ENCODE measurements at places on chromosomes 2 and 18. TPM values are rescaled to one million over a fixed set of nuclear protein-coding genes. Genes with fewer than 3 reads are reported as not detected.

Gene HJURP
- 58.4 TPM for total RNA-seq

- DNase-seq: peak; percentile 7
Measured at GRCh38 chr18:79200546-79201268, 131.5 kb downstream of the ATP9B start.

DNA sequence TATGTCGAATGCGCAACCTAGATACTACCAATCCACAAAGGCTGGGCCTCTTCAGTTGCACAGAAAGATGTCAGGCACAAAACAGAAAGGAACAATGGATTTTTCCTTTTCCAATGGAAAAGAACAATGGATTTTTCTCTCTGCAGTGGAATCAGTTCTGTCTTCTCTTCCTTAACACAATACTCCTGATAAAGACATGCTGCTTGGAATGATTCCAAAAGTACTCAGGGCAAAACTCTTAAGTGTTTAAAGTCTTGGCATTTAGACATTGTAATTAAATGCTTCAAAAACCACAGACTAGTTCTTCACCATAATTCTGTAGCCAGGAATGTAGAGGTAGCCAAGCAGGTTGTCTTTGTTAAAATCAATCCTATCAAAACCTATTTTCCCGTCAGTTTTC, 46.7 kb upstream of the FLACC1 start:
- DNase-seq: peak; percentile 89

DNA sequence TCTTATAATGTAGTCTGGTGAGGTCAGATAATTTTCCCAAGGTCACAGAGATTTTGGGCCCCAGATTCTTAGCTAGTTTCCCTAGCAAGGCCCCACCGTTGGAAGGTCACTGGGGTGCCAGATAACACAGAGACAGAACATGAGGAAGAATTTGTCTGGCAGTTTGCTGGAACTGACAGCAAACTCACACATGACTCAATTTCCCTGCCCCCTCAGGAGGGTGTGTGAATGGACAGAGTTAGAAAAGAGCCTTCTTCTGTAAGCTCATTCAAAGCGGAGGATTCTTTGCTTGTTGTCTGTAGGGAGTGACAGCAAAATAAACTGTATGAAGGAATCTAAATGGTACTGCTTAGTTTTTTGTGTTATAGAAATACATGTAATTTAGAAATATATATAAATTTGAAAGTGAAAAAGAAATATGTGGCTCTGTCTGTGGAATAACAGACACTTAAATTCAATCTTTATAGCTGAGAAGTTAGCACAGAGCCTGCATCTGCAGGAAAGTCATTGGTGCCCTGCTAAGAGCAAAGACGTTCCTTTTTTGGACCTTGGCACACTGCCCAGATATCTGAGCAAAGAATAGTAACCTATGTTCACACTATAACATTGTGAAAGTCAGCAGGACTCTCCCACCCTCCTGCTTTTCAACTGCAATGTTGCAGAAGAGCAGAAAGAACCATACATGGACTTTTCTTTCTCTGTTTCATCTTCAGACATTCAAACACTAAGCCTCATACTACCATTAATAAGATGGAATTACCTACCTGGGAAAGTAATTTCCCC, 2.1 kb downstream of the MDH1 start:
- DNase-seq: no peak

- DNase-seq: no peak
Measured at GRCh38 chr2:95670686-95671085, 78.9 kb downstream of the TRIM43 start.

DNA sequence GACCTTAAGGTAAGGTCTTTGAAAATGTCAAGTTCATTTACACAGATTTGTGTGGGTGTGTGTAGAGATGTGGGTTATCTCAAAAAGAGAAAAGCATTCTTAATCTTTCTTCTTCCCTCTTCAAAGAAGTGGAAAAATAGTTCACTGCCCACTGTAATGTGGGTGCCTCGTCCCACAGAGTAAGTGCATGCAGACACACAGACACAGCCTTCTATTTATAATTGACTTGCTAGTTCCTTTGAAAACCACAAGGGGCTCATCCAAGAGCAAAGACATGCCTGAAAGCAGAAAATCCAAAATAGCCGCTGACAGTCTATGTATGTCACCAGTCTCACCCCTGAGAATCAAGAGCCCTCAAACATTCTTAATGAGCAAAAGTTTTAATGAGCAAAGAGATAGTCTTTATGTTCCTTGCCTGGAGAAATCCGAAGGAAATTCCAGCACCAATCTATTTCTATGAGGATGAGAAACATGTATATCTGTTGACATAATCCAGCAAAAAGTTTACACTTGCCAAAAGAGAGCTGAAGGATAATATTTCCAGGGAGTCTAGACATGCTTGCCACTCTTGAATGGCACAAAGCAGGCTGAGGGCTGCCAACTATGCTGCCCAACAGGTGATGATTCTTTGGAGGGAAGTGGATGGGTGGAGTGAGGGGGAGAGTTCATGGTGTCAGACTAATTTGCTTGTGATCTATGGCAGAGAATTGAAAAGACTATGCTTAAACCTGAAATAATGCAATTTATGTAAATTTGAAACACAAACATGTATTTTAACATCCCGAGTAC, 93.9 kb downstream of the ACVR1 start:
- DNase-seq: no peak

GRCh38 chr2:152395103-152395502, 60.1 kb downstream of the FMNL2 start:
- DNase-seq: no peak

- DNase-seq: no peak
Measured at GRCh38 chr2:54497763-54498680, 41.9 kb downstream of the SPTBN1 start.

DNA sequence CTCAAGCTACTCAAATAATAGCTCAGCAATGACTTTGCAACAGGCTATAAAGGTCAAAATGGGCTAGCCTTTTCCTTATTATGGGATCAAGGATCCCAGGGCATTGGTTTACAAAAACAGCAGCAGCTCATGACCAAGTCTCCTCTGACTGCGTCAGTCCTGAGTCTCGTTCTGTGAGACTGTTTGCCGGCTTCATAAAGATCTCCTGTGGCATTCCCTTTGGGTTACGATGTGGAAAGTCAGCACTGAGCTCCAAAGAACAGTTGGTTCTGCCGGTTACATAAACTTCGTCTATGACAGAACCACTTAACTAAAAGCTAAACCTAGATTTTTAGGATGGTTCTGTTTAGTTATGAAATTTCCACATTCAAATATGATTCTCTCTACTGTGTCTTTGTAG, 674.9 kb downstream of the ZEB2 start:
- no peak for DNase-seq

DNA sequence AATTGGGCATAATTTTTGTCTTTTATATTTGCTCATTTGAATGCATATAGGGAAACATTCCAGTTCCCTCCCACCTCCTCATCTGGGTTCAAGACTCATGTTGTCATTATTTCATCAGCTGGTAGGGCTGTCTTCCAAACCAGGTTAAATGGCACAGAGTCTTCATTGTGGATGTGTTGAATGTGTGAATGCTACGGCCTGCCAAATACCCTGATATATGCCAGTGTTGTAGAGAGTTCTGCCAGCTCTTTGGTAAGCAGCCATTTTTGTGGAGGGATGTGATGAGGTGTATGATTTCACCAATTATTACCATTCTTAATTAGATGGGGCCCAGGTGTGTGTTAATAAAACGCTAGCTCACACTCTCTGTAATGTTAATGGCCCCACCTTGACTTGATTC, 121.7 kb downstream of the LYPD6B start:
- no peak for DNase-seq

DNA sequence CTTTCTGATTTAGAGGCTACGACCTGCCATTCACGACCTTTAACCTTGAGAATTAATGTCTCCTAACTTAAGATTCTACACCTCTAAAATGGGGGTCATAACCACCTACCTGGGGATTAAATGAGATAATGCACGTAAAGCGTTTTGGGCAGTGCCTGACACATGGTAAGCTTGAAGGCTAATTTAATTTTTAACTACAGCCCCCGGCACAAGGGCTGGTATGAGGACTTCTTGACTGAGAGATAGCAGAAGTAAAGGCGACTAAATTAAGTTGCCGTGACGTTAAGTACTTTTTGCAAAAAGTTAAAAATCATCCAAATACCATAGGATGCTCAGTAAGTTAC, 549 bp downstream of the MRPL35 start:
- no peak for DNase-seq

DNA sequence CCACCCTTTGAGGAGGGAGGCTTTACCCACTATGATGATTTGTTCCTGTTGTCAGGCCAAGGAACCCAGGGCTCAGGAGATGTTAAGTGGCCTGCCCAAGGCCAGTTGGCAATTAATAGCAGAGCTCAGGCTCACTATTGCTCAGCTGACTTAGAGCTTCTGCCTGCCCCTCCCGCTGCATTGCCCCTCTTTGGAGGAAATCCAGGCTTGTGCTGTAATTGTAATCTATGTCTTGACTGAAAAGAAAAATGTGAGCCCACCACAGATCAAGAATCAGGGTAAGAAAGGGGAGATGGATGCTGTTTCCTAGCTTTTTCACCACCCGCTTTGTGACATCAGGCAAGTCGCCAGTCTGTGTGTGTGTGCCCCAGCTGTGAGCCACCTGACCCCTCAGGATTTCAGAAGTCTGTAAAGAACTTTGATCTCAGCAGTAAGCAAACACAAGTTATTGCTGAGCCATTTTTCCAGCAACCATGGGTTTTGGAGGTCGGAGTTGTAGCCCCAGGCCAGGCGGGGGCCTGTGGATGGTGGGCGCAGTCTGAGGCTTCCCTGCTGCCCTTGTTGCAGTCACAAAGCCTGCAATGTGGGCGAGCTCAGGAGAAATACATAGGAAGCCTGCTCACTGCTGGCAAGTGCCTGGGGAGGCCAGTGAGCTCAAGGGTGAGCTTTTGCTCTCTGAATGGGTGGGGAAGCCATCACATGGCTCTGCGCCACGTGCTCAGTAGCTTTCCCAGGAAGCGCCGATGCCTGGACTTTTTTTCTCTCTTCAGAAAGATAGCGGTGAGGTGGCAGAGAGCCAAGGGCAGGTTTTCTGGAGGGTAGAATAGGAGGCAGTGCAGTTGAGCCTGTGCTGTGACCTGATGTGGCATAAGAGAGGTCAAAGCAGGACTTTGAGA, 6.1 kb downstream of the CABLES1 start:
- peak; percentile 33 for DNase-seq

DNA sequence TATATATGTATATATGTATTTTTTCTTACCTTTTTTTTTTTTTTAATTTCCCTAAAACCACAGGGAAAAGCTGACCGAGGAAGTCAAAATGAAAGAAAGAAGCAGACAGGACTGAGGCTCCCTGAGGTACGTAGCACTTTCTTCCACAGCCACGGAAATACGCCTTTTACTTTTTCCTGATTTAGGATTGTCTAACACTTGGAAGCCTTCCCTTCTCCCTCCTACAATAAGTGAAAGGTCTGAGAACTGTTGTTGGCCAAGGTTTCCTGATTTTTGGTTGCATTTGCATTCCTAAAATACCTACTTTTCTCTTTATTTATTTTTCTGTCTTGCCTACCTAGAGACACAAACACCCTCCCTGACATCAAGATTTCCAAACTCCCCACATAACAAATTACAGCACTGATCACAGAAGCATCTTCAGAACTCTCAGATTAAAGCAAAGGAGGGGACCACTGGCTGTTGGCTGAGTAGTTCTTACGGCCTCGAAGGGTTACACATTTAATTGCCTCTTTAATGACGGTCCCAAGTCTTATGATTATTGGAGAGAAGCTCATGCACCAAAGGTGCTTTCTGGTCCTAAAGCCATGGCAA, 778.5 kb upstream of the FANCL start:
- DNase-seq: no peak

DNA sequence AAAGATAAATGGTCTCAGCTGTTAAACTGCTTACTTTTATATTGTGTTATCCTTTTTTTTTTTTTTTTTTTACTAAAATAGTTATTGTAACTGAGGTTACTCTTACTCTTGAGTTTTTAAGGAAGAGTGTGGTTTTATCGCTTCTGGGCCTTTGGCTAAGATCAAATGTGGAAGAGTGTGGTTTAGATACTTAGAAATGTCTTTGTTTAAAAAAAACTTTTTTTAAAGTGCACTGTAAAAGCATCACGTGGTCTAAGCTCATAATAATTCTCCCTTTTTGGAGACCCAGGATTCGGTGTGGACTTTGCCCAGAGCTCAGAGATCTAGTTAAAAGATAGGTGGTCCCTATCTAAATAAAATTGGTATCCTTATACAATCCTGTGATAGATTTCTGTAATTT, 11.9 kb upstream of the OXER1 start:
- no peak for DNase-seq

DNA sequence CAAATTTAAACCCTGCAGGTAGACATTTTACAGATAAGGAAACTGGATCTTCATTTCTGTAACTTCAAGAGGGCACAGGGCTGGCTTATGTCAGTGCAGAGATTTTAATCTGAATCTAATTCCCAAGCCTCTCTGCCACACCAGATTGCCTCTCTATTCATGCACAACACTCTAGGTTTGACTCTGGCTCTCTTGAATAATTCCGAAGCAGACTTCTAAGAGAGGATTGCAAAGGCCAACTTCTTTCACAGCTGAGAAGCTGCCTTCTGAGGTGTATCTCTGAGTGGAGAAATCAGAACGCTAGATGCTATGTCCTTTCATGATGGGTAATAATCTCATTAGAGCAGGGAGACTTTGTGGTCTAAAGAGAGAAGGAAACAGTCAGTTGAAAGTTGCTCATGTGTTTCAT, 20.1 kb upstream of the MGAT5 start:
- no peak for DNase-seq

Gene SERPINB3
- total RNA-seq: not detected

Gene CXCR4
- 0.12 TPM for total RNA-seq

Gene HOXD13
- 2.1 TPM for total RNA-seq

DNA sequence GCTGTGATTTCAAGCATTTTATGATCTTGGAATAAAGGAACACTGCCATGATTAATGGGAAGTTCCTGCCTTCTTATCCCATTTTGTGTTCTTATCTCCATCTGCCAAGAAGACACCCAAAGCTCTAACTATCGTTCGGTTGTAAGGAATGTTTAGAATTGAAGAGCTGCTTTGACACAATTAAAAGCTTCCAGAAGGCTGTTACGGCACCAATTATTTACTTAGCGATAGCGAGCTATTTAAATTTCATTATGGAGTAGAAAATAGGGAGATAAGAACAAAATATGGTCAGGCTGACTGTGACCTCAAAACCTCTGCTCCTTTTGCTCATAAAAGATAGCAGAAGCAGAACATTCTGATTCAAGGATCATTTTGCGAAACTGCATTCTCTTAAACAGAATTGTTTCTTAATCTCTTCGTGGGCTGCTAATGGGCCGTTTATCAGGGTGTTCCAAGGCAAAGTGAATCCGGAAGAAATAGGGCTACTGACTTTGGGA, 101.6 kb downstream of the SLC4A3 start:
- no peak for DNase-seq

DNA sequence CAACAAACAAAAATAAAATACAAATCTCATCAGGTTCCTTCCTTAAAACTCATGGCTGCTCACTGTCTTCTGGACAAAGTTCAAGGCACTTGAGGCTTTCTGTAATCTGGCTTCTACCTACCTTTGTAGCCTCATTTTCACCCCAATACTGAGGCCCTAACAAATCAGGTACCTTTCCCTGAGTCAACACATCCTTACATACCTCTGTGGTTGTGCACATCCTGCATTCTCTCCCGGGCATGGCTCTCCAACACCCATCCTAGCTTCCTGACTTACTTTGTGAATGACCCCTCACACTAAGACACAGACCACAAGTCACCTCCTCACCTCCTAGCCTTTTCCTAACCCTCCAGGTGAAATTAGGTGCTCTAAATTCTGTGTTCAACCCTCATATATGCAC, 190.9 kb downstream of the PID1 start:
- DNase-seq: no peak

Data from M059J (cell line).